ENCODE measurements at places on chromosomes 5 and 9.

DNA sequence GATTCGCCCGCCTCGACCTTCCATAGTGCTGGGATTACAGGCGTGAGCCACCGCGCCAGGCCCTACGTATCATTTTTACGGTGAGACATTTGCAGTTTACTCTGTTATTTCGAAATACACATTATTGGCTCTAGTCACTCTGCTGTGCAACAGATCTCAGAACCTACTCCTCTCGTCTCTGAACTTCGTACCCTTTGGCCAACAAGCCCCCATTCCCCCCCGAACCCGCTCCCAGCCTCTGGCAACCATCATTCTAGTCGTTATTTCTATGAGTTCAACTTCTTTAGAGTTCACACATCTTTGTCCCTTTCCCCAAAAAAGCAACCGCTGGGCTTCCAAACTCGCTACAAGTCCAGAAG is 735 bp downstream of the PTGR1 start:
- DNase-seq, result no peak

GRCh38 chr5:146653560-146653959 is 137.6 kb upstream of the GPR151 start:
- DNase-seq, result no peak

DNA sequence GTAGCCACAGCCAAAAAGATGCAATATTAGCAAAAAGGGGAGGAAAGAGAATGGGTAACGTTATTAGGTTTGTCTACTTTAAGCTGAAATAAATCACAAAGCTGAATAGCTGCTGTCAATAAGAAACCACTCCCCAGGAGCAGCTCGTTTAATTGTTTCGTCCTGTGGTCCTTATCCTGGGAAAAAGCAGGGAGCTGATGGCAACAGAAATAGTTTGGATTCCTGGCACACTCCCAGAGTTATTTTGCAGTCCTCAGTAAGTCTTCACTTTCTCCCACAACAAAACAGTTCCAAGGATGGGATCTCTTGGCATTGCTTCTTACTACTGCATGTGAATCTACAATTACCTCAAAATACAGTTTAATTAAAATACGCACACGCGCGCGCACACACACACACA is 28.8 kb downstream of the FRMD3 start:
- DNase-seq, result no peak

DNA sequence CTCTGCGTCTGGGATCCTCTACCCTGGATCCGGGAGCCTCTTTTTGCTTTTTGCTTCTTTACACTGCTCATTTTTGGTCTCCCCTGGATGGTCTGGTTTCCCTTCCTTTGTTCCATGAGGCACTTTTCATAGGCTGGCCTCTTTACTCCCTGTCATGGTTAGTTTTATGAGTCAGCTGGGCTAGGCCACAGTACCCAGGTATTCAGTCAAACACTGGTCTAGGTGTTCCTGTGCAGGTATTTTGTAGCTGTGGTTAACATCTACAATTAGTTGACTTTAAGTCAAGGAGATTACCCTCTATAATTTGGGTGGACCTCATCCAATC is 17.5 kb downstream of the ANKRD33B start:
- DNase-seq, result no peak

DNA sequence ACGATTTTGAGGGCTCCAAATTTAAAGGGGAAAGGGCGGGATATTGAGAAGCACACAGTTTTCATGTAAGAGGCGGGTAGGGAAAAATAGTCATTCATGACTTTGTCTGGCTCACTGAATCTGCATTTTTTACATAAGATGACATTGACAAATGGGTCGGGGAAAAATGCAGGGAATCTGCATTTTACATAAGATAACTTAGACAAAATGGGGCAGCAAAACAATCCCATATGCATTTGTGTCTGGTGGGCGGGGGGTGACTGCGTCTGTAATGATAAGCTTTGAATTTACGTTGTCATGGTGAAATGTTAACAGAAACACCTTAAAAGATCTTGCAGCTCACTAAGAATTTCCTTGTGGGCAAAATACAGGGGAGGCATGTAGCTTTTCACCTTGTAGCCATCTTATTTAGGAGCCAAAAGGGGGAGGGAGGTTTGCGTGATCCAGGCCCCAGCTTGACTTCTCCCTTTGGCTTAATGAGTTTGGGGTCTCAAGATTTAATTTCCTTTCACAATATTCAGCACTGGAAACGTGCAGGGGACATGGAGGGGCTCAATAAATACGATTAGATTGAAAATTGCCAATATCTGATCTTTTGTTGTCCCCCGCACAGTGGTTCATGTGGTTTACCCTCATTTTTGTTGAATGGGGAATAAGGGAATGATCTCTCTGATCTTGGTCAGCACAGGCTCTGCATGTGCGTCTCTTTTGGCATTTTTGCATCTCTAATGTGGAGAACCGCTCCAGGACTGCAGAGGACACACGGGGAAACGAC is 41.1 kb upstream of the GADD45G start:
- no peak for DNase-seq

GRCh38 chr9:129042016-129042415 is 5.6 kb downstream of the MIGA2 start:
- no peak for DNase-seq

GRCh38 chr5:94675965-94676618 is 57.6 kb downstream of the SLF1 start:
- DNase-seq, result no peak

- no peak for DNase-seq
Measured at GRCh38 chr9:5624655-5625054, 4.3 kb upstream of the RIC1 start.

DNA sequence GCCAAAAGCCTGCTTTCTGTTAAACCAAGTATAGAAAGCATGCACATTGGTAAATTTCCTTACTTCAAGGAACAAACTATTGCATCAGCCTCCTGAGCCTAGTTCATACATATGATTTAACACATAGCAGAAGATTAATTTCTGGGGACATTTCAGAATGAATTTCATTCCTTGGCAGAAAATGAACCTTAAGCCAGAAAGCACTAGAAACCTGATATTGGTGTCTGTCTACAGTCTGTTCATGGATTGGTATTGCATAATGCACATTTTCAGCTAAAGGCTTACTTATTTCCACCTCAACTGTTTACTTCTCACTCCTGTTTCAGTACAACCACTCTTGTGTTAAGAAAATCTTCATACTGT is 1471.8 kb upstream of the NUDT12 start:
- DNase-seq, result no peak

- DNase-seq, result no peak
Measured at GRCh38 chr9:85319936-85320656, 421.7 kb downstream of the AGTPBP1 start.

- no peak for DNase-seq
Measured at GRCh38 chr5:82314964-82315758, 37.0 kb upstream of the RPS23 start.

All from activated T-helper 1 cell treated with anti-CD3 and anti-CD28 coated beads, Interleukin-2, amount 50 U/mL, for 16 hours (primary cell).